ENCODE measurements at places on chromosomes 6 and 20.

DNA sequence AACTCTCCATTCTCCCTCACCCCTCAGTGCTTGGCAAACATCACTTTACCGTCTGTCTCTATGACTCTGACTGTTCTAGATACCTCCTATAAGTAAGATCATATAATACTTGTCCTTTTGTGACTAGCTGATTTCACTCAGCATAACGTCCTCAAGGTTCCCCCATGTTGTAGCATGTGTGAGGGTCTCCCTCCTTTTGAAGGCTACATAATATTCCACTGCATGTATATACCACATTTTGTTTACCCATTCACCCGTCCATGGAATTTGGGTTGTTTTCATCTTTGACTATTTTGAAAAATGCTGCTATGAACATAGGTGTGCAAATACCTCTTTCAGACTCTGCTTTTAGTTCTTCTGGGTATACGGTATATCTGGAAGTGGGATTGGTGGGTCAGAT is 28.3 kb downstream of the CTCFL start:
- DNase-seq, result no peak

GRCh38 chr6:116248577-116248976 is 5.3 kb downstream of the TSPYL4 start:
- no peak for DNase-seq

GRCh38 chr20:56443654-56444540 is 24.5 kb upstream of the RTF2 start:
- DNase-seq, result peak; percentile 69

- DNase-seq, result peak; percentile 35
Observed at GRCh38 chr6:169265486-169266131, 12.0 kb upstream of the THBS2 start.

- no peak for DNase-seq
Observed at GRCh38 chr6:84340422-84340821, 113.0 kb upstream of the CEP162 start.

DNA sequence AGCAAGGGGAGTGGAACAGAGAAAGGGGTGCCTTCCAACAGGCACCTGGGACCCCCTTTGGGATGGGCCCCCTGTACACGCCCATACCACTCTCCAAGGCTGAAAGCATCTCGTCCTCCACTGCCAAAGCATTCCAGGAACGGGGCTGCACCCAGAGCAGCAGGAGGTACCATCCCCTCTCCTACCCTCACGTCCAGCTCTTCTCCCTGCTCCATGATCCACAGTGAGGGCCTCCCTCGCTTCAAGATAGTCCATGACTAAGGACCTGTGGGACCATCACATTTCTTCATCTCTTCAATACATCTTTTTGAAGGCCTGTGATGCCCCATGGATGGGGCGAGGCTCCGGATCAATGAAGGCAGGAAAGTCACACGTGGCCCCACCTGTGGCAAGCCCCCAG is 209.9 kb downstream of the ANKRD60 start:
- DNase-seq, result peak; percentile 28

DNA sequence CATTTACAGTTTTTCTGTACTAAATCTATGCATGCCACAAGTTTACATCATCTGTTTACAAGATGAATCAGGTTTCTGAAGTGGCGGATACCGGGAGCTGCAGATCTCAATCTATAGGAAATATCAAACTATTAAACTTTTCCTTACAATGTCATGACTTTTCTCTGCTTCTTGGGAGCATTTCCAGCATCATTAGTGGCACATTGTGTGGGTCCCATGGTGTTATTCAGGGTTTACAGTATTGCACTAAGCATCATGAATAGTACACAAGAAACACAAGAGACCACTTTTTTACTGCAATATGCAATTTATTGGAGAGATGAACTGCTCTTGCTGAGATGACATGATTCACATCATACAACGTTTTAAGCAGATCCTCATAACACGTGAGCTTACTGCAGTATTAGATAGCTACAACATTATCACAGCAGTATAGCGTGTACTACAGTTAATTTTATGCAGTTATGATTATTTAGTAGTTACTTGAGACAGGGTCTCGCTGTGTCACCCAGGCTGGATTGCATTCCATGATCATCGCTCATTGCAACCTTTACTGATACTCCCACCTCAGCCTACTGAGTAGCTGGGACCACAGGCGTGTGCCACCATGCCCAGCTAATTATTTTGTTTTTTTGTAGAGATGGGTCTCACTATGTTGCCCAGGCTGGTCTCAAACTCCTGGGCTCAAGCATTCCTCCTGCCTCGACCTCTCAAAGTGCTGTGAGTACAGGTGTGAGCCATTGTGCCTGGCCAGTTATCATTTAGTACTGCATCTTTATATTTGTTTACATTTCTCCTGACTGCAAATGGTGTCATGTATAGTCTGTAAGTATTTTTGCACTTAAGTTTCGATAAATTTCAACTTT is 18.4 kb downstream of the BLTP3A start:
- no peak for DNase-seq

- DNase-seq, result no peak
Observed at GRCh38 chr6:43295456-43295855, 2.6 kb upstream of the SLC22A7 start.
